ENCODE measurements at places on chromosomes 2 and 18.

DNA sequence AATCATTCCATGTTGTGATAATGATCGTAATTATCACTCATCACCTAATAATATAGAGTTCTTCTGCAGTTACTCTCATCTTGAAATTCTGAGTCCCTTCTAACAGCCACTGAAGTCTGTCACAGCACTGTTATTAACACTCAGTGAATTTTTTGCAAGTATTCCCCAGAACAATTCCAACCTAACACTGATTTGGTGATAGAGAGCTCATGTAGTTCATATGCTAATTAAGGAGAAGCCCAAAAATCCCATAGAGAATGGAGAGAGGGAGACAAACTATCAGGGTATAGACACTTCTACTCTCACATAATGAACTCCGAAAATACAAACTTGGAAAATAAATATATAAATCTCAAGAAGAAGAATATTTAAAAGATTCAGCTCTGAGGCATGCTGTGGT, 1253.4 kb upstream of the NXPH2 start:
- DNase-seq, result no peak

- no peak for DNase-seq
These were observed 19.8 kb downstream of the ABHD3 start for GRCh38 chr18:21684731-21685130.

- no peak for DNase-seq
These were observed 198.3 kb downstream of the PIEZO2 start for GRCh38 chr18:10950876-10951630.

DNA sequence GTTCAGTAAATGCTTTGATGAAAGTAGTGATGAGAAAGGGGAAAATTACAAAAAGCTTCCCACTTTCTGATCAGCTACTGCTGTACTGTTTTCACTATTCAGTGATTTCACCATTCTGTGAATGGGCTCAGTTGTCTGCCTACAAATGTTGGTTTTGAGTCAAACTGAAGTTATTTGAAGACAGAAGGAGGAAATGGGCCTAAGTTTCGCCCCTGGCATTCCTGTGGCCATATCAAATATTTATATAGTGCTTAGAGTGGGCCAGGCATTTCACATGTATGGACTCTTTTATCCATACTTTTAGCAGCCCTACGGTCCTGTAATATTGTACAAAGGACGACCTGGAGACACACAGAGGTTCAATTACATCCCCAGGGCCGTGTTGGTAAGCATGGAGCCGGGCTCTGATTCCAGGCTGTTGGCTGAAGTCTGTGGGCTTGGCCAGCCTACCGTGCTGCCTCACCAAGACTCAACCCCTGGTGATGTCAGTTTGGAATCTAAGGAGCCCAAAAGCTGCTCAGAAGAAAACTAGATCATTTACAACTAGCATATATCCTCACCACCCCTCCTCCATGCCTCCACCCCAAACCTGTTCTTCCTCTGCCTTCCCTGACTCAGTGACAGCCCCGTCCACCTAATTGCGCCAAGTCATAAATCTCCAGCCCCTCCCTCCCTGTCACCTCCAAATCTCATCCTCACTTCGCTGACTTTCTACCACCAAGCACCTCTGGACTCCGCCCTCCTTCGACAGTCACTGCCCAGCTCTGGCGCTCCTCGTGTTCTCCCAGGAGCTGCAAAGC, 10.1 kb upstream of the GRHL1 start:
- DNase-seq, result no peak

DNA sequence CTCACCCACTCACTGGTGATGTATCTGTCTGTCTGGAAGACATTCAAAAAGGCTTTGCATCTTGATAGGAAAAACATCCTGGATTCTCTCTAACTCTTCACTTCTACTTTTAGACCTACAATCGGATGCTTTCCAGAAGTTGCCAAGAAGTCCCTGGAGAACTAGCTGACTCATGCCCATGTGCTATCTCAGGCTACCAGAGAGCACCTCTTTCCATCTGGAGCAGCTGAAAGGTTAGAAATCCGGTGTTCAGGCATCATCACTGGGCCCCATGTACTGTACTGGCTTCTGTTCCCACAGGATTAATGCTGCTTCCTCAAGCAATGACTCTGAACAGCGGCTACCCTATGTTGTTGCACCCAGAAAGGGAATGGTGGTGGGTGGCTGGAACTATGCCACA, 259.0 kb downstream of the NBAS start:
- no peak for DNase-seq

DNA sequence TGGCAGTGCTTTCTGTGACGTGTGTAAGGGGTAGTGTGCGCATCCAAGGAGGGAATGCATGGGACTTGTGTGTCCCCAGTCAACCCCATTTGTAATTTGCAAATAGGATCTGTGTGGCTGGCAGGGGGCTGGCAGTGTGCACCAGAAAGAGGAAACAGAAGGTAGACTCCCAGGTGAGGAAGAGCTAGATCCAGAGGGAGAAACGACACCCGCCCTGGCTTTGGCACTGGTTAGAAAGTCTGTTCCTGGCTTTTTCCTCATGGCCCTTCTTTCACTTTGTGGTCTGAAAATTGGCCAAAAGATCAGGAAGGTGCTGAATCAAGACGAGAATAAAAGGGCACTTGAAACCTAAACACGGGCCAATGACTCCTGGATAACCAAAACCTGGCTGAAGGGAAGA, 33.3 kb downstream of the PRKCE start:
- DNase-seq, result no peak

DNA sequence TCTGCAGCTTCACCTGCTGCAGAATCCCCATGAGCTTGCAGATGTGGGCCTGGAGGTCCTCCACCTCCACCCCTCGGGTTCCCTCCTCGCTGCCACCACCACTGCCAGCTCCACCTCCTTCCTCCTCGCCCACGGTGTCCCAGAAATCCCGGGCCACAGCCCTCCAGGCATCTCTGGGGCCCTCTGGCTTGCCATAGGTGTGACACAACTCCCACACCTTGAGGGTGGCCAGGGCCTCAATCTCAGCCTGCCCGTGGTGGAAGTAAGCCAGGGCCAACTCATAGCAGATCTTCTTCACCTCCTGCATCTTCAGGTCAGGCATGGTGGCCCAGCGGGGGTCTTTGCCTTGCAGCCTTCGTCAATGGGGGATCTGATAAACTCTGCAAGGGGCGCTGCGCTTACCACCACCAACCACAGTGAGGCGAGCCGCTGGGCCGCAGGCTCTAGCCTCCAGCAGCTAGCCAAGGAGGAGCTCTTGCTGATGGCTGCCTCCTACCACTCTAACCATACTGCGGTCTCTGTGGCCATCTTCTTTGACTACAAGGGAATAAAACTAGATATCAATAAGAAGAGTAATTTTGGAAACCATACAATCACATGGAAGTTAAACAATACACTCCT, 36.1 kb upstream of the ANKRD62 start:
- DNase-seq, result no peak

DNA sequence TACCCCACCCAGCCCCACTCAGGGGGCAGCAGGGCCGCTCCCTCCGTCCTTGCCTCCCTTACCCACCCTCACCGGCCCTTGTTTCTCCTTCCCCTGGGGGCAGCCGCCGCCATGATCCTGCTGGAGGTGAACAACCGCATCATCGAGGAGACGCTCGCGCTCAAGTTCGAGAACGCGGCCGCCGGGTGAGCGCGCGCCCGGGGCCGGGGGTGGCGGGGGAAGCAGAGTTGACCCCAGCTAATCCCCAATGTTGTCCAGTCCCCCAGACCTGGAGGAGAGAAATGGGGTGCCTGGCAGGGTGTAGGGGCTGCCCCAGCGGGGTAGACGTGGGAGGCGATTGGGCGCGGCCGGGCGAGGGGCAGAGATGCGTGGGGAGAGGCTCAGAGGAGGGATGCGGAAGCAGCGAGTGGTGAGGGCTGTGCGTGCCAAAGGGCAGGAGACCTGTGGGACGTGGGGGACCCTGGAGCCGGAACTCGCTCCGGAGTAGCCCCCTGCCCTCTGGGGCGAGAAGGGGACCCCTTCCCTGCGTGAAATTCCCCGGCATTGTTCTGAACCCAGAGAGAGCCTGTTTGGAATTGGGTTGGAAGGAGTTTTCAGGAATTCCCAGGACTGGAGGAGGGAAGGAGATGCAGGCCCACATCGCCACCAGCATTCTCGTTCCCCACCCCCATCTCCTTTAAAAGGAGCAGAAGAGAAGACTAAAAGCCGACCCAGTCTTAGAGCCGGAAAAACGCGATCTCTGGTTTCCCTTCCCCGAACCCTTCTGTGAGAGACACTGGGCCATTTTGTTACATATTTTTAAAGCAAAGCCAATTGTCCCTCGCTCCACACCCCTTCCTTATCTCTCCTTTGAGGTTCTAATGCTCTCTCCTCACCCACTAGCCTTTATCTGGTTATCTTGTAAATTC, 625 bp downstream of the ARPC2 start:
- peak; percentile 54 for DNase-seq

DNA sequence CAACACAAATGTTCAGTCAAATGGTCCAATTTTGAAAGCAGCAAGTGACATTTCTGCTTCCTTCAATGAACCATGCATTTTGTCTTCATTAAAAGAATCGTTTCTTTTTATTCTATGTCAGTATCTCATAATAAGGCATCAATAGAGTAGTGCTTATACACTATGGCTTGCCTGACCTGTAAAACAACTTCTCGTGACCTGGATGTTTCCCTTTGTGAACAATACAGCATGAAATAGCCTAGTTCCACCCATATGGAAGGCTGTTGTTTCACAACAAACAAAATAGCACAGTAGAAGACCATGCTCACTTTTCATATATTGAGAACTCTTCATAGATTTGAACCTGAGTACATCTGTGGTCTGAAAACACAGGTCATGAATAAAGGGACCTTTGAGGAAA, 104.3 kb upstream of the PIK3C3 start:
- DNase-seq, result no peak

GRCh38 chr2:83369601-83370418, 1089.3 kb downstream of the SUCLG1 start:
- no peak for DNase-seq

- DNase-seq, result no peak
These were observed 60.0 kb downstream of the CABLES1 start for GRCh38 chr18:23194997-23195957.

GRCh38 chr2:196137271-196137670, 34.1 kb downstream of the STK17B start:
- no peak for DNase-seq

DNA sequence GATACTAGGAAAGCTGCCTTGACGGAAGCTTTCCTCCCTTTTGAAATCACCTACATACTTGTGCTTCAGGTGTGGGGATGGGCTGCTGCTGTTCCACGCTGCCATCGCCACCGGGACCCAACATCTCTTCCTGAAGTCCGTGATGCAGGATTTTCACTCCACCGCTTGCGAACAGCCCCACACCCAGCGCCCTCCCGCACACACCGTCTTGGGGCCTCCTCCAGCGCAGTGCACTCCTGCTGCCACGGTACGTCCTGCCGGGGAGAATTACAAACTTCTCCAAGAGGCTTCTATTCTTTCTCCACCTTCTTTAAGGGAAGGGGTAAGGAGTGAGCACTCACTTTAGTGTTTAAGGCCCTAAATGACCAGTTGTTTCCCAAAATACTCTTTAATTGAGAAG, 58.2 kb downstream of the HRH4 start:
- no peak for DNase-seq

- peak; percentile 29 for DNase-seq
These were observed 9.6 kb downstream of the SERPINB8 start for GRCh38 chr18:63979409-63979920.

- DNase-seq, result no peak
These were observed 68.3 kb downstream of the REV1 start for GRCh38 chr2:99421469-99421868.

- DNase-seq, result peak; percentile 83
These were observed 13.2 kb downstream of the ITM2C start for GRCh38 chr2:230877759-230878598.

- no peak for DNase-seq
These were observed 29.1 kb downstream of the GLS start for GRCh38 chr2:190909680-190910079.

DNA sequence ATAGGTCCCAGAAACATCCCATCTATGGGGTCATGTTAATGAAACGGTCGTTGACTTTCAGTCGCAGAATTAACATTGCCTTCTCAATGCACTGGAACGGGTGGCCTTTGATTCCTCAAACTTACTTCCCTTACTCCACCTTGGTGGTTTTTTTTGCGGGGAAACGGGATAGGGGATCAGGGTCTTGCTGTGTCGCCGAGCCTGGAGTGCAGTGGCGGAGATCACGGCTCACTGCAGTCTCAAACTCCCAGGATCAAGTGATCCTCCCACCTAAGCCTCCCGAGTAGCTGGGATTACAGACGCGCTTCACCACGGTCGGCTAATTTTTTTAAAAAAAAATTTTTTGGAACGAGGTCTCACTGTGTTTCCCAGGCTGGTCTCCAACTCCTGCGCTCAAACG, 754 bp downstream of the ATG16L1 start:
- DNase-seq, result no peak

GRCh38 chr2:190980630-190981209, 33.3 kb downstream of the STAT1 start:
- no peak for DNase-seq

DNA sequence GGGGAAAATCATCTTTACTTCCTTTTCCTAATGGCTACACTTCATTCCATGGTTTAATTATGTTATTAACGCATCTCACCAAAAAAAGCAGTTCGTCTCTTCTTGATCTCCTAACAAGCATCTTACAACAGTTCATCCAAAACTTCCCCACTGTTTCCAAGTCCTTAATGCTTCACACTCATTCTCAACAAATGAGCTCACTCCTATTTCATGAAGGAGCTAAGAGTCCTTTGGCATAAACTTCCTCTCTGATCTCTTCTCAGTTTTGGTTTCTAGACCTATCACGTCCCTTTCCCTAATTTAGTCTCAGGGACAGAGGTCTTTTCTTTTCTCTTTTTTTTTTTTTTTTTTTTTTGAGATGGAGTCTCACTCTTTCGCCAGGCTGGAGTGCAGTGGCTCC, 205.9 kb upstream of the SLC39A10 start:
- DNase-seq, result no peak

DNA sequence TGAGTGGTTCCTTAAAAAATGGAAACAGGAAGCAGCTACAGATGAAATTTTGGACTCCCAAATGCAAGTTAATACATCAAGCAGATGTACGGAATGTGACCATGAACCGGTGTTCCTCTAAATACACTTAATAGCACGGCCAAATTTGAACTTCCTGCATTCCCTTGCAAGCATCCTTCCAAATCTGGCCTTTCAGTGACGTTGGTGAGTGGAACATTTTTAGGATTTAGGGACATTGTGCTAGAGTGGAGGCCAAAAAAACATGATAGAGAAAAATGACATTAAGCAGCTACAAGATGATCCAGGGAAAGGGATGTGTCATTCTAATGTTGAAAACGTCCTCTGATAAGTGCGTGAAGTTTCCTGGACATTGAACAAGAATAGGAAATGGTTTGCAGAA, 62.1 kb downstream of the CTAGE1 start:
- no peak for DNase-seq

GRCh38 chr2:95761556-95761955, 169.8 kb downstream of the TRIM43 start:
- no peak for DNase-seq

DNA sequence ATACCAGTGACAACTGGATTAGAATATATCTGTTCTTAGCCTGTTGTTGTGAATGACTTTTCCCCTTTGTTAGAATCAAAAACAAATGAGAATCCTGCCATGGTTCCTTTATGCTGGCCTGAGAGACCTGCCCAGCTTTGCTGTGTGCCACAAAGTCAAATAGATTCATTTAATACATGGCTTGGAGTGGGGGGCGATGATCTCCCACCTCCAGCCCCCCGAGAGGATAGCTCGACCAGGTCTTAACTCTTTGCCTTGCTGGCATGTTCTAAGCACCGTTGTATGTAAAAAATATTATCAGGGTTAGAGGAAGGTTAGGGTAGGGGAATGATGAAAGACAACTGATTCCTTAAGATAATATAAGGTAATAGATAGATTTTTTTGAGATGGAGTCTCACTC, 22.2 kb upstream of the DGKD start:
- DNase-seq, result no peak

- no peak for DNase-seq
These were observed 25.6 kb upstream of the WIPF1 start for GRCh38 chr2:174623106-174623637.

Measured in effector memory CD8-positive, alpha-beta T cell (primary cell).